Forelimb muscle (tissue), 1 donor: ENCODE measurements at places on chromosomes 13 and 19. TPM values are rescaled to one million over a fixed set of nuclear protein-coding genes. Genes with fewer than 3 reads are reported as not detected.
A peak's percentile ranks its signal among the peaks of the same experiment; 100 is the strongest.

DNA sequence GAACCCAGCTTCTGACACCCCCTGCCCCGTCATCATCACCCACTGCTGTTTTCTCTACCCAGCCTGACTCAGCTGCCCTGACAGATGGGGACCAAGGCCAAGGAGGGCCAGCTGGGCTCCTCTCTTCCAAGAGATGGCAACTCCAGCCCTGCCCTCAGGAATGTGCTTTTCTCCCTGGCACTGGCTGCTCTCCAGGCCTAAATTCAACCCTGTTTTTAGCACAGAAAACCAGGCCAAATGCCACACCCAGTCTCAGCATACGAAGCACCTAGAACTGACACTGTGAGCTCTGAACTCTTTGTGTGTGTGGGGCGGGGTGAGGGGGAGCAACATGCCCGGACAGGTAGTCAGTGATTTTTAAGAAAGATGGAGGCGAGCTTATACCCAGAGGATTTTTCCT is 23.4 kb upstream of the IGFL1 start:
- DNase-seq: no peak

DNA sequence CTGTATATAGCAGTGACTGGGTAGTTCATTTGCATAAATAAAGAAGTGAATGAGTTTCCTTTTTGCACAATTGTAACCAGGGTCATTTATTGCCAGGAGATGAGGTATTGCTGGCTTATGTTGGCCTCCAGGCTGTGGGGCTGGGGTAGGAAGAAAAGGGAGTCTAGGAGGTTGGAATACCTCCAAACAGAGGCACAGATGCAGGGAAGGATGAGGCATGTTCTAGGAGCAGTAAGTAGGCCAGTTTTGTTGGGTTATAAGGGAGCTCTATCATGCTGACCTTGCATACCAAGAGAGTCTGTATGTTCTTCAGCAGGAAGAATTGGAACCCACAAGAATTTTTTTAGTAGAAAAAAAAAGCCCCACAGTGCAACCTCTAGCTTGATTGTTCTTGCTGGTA is 17.2 kb upstream of the CYSLTR2 start:
- DNase-seq: no peak

DNA sequence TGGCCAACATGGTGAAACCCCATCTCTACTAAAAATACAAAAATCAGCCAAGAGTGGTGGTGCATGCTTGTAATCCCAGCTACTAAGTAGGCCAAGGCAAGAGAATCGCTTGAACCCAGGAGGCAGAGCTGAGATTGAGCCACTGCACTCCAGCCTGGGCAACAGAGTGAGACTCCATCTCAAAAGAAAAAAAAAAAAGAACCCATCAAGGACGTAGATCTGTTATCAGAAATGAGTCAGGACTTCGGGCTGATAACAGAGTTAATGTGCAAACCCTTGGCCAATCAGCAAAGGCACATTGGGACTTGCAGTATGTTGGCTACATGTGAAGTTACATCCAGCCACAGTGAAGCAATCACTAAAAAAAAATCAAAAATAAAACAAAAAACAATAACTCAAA is 4.8 kb upstream of the LGALS7B start:
- DNase-seq: no peak

GRCh38 chr13:112193463-112194166 is 126.7 kb downstream of the SOX1 start:
- no peak for DNase-seq

GRCh38 chr13:72050251-72050650 is 183.2 kb upstream of the DACH1 start:
- DNase-seq: no peak

- no peak for DNase-seq
These were observed 3.2 kb downstream of the TTC9B start for GRCh38 chr19:40214936-40215335.

DNA sequence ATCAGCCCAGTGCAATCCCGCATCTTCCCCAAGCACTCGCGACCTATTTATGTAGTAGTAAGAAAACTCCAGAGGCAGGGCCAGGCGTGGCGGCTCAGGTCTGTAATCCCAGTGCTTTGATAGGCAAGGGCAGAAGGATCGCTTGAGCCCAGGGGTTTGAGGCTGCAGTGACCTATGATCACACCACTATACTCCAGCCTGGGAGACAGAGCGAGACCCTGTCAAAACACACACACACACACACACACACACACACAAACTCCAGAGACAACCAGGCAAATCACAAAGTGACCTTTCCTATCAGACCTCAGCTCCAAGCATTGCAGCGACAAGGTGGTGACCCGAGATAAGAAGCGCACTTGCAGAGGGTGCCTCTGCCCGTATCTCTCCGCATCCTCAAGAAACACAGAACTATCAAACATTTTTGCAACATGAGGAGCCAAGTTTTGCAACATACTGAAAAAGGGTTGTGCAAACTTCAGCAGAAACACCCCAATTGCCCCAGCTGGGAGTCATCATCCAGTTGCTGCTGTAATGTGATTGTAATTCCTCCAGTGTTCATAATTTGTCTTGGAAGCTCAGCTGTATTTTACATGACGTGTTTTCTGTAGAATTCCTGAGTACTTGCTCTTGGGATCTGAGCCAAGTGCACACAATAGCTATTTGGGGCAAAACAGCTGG is 8.7 kb upstream of the KLF2 start:
- peak; percentile 88 for DNase-seq

The ENOX1 gene
- 8.2 TPM for polyA plus RNA-seq

The RPS19 gene
- polyA plus RNA-seq: 2,505 TPM
